CD4-positive, alpha-beta T cell treated with Interleukin-17A for 1 hour (primary cell): ENCODE measurements at places on chromosomes 3 and 15.

GRCh38 chr3:131250466-131250865, 131.1 kb upstream of the NUDT16 start:
- no peak for DNase-seq

DNA sequence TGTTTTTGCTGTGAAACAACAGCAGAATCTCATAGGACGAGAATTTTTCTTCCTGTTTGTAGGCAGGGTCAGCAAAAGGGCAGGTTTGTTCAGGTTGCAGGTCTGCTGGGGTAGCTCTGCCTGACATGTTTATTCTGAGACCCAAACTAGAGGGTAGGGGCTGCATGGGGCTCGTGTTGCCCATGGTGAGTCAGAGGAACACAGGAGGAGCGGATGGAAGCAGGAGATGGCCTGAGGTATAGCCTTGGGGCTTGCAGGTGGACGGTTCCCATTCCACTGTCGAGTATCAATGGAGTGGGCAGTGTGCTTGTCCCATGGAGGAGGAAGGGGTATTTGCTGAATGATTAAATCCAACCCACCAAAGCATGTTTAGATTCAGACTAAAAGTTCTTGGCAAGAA, 138.9 kb downstream of the APBA2 start:
- no peak for DNase-seq

DNA sequence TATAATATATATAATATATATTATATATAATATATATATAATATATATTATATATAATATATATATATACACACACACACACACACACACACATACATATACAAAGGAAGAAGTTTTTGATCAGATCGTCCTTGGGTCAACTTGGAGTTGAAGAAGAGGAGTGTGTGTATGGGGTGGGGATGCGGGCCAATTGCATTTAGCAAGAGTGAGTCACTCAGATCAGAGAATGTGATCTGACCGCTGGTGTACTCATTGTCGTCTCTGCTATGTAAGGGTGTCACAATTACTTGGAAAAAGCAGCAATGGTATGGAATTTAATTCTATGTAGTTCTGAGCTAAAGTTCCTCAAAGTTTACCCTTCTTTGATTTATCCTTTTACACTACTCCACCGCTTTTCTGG, 4.6 kb upstream of the VGLL3 start:
- DNase-seq = no peak

- DNase-seq = no peak
These were observed 9.1 kb upstream of the ISL2 start for GRCh38 chr15:76327191-76328105.

DNA sequence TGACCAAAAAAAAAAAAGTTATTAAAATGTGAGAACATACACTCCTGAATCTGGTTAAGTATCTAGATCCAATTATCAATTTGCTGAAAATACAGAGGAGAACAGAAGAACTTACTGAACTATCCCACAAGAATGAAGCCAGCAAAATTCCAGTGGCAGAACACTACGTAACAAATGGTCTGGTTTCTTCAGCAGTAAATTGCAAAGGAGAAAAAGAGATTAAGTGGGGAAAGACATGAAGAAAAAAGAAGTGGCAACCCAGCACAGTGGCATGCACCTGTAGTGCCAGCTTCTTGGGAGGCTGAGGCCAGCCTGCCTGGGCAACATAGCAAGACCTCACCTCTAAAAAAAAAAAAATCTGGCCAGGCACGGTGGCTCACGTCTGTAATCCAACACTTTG, 62.1 kb downstream of the LHFPL4 start:
- DNase-seq = no peak

GRCh38 chr3:173819368-173819767, 421.8 kb downstream of the NLGN1 start:
- DNase-seq = no peak

DNA sequence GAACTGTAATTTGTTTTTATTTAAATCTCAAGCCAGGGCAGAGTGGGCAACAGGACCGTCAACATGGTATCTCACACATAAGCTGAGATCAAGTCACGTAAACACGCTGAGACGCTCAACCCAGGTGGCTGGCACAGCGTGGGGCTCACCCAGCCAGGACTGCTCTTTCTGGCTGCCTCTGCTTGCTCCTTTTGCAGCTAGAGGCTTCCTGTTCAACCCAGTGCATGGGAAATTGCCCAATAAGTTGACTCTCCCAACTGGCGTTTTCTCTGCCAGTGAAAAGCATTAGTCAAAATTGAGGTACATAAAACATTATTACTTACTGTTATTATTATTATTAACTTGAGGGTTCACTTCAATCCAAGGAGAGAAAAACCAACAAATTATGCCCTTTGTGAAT, 398.1 kb downstream of the NR2F2 start:
- no peak for DNase-seq

- DNase-seq = no peak
These were observed 1158.9 kb upstream of the EPHA6 start for GRCh38 chr3:95655363-95655986.

- no peak for DNase-seq
These were observed 8.5 kb downstream of the SLC25A36 start for GRCh38 chr3:140950144-140950543.

DNA sequence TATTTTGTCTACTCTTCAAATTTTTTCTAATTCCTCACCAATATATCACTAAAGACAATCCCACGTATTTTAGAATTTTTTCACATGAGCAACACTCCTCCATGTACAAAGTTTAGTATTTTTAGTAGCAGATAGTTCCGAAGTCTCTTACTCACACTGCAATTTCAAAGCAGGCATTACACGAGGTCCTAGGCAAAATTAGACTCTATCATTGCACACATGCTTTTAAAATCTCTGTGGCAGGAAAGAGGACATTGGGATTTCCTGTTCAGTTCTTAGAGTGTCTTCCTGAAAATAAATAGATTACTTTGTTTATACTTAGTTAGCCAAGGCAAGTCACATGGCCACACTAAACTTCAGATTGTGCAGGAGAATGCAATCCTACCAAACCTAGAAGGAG, 847.7 kb downstream of the ROBO2 start:
- no peak for DNase-seq

- DNase-seq = no peak
These were observed 13.4 kb downstream of the SEC62 start for GRCh38 chr3:169980055-169980454.

- DNase-seq = no peak
These were observed 55.9 kb upstream of the MEF2A start for GRCh38 chr15:99509686-99510461.

- DNase-seq = no peak
These were observed 33.7 kb upstream of the SPTBN5 start for GRCh38 chr15:41927536-41927935.

DNA sequence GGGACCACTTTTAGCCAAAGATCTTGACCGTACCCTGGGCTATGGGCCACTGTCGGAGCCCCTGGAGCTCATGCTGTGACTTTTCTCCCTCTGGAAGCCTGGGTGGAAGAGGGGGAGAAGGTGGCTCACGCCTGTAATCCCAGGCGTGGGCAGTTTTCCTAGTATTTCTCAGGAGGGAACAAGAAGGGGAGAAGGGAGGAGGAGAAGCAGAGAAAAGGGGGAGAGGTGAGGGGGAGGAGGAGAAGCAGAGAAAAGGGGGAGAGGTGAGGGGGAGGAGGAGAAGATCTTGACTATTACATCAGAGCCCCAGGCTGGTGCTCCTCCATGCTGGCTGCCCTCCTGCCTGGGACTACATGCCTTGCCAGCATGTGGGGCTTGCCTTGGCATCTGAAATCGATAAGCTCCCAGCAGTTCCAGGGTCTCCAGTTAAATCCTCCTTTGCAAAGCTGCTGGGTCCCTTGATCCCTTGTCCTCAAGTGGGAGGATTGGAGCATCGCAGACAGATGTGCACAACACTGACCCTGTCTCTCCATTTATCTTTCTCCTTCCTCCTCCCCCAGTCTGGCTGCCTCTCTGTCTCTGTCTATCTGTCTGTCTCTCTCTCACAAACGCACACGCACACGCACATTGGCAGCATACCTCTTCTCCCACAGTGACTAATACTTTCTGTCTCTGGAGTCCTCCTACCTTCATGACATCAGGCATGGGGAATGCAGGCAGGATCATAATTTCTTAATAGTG, 41.6 kb downstream of the MRAS start:
- no peak for DNase-seq

DNA sequence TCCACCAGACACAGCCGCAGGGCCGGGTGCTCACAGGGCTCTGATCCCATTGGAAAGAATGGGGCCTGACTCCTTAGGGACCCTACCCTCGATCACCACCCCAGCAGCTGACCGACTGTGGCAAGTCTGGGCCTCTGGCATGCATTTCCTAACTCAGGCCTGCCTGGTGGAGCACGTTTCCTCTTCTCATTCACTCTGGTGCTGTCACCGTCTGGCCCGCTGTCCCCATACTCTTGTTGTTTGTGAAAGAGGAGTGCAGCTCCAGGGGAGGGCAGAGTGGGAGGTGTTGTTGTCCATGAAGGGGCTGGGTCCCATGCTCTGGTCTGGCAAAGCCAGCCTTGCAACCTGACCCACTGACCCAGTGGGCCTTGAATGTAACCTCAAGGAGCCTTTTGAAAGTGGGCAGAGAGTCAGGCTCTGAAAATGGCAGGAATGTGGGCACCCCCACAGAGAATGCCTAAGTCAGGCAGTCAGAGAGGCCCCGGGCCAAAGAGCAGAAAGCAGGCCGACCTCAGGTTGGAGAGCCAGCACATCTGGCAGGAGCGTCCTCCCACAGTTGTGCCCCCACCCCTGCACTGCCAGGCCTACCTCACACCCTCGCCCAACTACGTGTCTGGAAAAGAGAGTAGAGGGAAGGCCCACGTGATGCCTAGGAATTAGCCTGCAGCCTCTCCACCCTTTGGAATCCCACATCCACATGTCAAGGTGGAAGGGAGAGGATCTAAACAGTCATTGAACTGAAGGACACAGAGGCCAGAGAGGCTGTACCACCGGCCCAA, 10.9 kb downstream of the SEMA7A start:
- DNase-seq = no peak

- no peak for DNase-seq
These were observed 48.4 kb downstream of the TMEM266 start for GRCh38 chr15:76108021-76108723.

- DNase-seq = no peak
These were observed 76.7 kb downstream of the SCN10A start for GRCh38 chr3:38739396-38739689.

- DNase-seq = no peak
These were observed 24.9 kb downstream of the TTC14 start for GRCh38 chr3:180626844-180627243.

- DNase-seq = no peak
These were observed 10.8 kb upstream of the SKIL start for GRCh38 chr3:170346481-170347392.

DNA sequence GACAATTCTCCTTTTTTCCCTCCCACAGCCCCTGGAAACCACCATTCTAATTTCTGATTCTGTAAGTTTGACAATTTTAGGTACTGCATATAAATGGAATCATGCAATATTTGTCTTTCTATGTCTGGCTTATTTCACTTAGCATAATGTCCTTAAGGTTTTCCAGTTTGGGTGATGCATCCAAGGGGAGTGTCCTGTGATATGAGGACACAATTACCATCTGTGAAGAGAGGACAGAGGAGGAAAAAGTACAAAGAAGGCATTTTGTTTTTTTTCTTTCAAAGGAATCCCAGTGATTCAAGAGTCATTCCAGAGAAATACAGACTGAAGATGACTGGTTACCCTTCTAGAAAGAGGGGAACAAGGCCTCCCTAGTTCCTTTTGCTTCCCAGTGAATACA, 514.7 kb upstream of the TGFBR2 start:
- no peak for DNase-seq

DNA sequence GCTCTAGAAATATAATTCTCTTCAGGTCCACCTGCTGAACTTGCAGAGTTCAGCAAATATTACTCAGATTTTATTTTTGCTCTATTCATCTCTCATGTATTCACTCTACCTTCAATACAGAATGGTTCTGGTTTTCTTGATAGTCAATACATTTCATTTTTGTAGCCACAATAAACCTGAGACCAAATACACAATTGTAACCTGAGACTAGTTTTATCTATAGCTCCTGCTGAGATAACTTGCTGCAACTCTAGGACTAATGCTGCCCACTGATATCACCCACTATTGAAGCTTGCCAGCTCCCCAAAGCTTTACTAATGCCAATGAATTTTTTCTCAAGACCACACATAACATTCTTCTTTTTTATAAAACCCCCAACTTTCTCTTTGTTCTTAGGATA, 229.3 kb downstream of the NSUN3 start:
- DNase-seq = no peak

DNA sequence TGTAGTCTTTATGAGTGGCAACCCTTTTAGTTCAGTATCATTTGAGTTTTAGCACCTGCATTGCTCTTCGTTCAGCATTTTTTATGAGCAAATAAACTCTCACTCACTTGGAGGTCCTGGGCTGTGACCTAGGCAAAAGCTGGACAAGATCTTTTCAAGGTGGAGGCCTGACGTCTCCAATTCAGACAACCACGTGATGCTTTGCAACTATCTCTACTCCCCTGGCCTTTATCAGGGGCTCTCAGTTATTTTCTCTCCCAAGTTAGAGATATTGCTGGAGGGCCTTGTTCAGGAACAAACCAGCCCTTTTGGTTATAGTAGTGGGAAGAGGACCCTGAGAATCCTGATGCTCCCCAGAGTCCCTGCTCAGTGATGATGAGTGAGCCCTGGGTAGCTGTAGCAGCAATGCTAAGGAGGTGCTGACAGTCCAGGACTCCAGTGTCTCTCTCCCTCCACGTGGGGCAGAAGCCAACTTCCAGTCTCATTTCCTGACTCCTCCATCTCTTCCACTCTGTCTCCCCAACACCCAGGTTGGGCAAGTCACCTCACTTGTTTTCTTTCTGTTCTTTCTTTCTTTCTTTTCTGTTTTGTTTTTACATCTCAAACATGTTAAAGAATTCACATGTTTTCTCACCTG, 30.4 kb downstream of the HAPLN3 start:
- DNase-seq = no peak

DNA sequence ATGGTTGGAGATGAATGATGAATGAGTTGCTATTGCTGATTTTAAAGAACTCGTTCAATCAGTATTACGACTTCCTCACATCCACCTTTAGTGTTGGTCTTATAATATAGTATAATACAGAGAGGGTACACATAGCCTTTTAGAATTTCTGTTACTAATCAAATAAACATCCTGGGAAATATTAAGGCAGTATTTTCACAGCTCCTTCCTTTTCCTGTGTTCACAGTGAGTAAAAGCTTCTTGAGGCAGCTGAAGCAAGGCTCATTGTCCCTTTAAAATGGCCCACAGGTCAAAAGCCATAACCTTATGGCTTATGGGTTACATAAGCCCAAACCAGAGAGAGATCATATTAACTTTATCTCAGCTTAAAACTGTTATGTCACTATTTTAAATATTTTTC, 1.3 kb upstream of the BTLA start:
- DNase-seq = no peak

DNA sequence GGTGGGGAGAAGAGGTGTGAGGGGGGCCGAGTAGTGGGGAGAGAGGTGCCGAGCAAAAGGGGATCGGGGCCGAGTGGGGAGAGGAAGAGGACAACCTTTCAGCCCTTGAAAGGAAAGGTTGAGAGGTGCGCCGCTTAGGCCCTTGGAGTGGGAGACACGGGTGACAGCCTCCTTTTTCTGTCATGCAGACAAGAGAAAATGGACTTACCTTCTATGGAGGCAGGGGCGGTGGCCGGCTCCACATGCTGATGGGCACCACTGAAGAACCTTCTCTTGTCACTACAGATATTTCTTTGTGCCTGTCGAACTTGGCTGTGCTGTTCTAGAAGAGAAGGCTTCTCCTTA, 421 bp downstream of the KLHL18 start:
- no peak for DNase-seq
